ENCODE measurements at places on chromosomes 16 and 17.

- no peak for DNase-seq
Measured at GRCh38 chr17:15920758-15921239, 24.1 kb upstream of the ADORA2B start.

- no peak for DNase-seq
Measured at GRCh38 chr17:17109256-17109655, 67.0 kb downstream of the MPRIP start.

- no peak for DNase-seq
Measured at GRCh38 chr17:17377071-17377967, 74.1 kb downstream of the NT5M start.

DNA sequence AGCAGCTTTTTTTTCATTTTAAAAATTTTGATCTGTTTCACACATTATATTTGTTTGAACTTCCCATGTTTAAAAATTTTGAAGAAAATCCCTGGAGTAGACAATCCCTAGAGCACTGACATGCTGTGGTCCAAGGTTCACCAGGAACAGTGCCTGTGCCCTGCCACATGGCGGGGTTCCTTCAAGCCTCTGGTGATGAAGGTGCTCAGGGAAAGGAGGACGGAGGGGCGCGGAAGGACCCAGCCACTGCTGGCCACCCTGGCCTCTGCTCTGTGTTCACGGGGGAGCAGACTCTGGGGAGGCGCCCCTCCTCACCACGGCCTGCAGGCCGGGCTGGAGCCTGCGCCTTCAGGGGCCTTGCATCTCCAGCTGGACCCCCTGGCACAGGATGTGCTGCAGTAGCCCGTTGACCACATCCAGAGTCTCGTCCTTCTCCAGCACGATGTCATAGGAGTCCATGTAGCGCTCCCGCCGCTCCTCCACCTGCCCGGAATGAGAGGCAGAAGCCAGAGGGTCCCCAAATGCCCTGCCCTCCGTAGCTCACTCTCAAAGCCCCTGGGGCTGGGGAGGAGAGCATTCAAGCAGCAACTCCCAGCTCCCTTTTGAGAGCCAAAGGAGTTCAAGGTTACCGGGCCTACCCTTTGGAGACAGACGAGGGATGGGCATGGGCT is 10.7 kb downstream of the NT5C3B start:
- DNase-seq = no peak

DNA sequence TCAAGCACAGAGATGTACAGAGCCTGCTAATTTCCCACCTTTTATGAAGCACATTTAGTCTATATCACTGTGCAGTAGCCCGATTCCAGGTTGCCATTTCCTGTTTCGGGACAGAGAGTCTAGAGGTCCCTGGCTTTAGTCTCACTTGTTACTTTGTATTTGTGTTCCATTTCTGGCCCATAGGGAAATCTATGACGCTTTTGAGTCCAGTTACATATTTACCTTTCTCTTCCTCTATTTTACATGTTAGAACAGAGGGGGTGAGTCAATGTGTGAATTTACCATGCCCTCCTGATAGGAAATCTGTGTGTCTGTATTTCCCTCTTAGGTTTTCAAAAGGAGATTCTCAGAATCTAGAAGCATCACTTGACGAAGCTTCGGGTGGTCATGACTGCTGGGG is 227.1 kb upstream of the ZFHX3 start:
- no peak for DNase-seq

- no peak for DNase-seq
Measured at GRCh38 chr16:79950932-79951719, 350.6 kb upstream of the MAF start.

DNA sequence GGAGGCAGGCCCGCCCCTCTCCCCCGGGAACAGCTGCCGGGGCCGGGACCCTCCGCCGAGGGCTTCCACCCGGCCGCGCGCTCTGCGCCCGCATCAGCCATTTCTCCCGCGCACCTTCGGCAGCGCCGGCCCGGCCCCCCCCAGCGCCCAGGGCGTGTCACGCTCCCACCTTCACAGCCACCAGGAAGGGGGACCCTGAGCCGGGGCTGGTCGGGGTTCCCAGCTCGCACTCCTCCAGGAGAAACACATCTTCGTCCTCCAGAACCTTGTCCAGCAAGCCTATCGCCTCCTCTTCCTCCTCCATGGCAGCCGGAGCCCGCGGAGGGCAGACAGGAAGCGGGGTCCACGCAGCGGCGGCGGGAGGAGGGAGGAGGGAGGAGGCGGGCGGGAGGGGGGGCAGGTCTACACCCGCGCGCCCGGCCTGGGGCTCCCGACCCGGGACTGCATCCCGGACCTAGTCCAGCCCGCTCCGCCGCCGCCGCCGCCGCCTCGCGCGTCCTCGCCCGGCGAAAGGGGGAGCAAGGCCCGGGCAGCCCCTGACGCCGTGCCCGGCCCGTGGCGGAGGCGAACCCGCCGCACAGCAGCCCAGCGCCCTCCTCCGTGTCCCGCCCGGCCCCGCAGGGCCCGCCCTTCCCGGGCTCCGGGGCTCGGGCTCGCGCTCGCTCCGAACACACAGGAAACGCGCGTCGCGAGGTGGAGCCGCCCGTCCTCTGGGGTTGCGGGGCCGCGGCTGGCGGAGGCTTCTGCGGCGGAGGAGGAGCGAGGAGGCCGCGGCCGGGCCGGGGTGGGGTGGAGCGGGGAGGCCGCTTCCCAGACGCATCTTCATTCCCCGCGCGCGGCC is 70.8 kb downstream of the ABR start:
- peak; percentile 68 for DNase-seq

- DNase-seq = no peak
Measured at GRCh38 chr17:76911299-76912017, 43.3 kb downstream of the MGAT5B start.

GRCh38 chr17:69061721-69062556 is 1.2 kb upstream of the ABCA9 start:
- DNase-seq = no peak

DNA sequence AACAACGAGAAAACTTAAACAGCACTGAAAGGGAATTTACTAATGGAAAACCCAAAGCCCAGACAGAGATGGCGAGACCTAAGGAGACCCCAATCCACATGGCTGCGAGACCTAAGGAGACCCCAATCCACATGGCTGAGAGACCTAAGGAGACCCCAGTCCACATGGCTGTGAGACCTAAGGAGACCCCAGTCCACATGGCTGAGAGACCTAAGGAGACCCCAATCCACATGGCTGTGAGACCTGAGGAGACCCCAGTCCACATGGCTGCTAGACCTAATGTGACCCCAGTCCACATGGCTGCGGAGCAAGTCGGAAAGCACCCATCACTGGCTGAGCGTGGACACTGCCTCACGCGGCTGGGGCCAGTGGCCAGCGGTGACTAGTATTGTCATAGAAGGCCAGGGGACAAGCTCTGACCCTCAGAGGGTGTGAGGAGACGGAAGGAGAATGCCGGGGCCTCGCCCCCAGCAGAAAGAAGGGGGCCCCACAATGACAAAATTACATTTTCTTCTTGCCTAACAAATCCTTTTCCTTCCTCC is 241.8 kb downstream of the C16orf95 start:
- DNase-seq = no peak

- DNase-seq = no peak
Measured at GRCh38 chr17:42346481-42346880, 41.8 kb downstream of the STAT3 start.

DNA sequence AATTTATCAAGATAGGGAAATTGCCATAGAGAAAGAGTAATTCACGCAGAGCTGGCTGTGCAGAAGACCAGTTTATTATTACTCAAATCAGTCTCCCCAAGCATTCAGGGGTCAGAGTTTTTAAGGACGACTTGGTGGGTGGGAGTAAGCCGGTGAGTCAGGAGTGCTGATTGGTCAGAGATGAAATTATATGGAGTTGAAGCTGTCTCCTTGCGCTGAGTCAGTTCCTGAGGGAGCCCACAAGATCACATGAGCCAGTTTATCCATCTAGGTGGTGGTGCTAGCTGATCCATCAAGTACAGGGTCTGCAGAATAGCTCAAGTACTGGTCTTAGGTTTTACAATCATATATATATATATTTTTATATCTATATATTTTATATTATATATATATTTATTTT is 6.0 kb upstream of the AQP8 start:
- no peak for DNase-seq

- DNase-seq = no peak
Measured at GRCh38 chr16:77043076-77043475, 147.9 kb upstream of the MON1B start.

DNA sequence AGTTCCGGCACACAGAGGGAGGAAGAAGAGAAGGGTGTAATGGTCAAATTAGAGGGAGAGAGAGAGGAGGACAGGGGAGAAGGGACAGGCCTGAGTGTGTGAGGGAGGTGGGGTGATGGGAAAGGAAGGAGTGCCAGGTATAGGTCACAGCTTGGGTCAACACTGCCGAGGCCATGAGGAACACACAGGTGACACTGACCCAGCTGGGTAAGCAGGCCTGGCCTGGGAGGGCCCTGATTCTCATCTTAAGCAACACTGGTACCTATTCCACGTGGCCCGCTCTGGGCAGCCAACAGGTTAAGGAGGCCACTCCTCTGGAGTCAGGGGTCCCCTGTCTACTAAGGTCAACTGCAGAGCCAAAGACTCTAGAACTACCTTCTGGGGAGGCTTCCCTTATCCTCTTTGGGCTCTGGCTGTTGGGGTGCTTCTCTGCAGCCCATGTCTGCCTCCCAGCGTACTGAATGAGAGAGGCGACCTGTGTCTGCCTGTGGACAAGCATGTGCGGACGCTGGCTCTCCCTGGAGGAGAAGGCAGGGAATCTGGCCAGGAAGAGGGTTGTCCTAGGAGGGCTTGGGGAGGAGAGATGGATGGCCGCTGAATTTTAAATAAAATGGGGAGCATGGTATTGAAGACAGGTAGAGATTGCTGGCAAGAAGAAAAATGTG is 57.6 kb downstream of the RGS9 start:
- no peak for DNase-seq

DNA sequence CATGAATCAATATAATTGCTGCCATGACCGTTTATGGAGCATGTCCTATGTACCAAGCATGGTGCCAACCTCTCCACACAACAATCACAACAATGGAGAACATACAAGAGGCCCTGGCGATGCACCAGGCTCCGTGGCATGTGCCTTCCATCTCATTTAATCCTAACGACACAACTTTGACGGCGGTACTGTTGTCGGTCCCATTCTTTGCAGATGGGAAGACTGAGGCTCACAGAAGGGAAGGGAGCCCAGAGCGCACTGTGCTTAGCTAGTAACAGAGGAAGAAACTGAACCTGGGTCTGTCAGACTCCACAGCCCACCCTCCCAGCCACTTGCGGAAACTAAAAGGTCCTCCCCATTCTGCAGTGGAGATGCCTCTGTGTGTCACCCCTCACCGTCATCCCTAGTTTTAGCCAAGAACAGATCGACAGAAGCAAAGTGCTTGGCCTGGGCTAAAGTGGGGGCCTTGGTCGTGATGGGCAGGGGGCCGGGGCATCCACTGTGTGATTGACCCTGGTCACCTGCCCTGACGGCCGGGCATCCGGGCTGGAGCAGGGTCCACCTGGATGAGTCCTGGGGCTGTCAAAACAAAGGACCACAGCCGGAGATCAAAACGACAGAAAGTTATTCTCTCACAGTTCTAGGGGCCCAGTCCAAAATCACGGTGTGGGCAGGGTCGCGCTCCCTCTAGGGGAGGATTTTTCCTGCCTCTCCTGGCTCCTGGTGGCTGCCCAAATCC is 183.9 kb downstream of the C16orf95 start:
- no peak for DNase-seq
